ENCODE measurements at places on chromosomes 1 and 21.

GRCh38 chr1:27868556-27868931 is 3.8 kb upstream of the THEMIS2 start:
- DNase-seq: no peak

- no peak for DNase-seq
Measured at GRCh38 chr1:69527273-69527672, 40.4 kb upstream of the LRRC7 start.

DNA sequence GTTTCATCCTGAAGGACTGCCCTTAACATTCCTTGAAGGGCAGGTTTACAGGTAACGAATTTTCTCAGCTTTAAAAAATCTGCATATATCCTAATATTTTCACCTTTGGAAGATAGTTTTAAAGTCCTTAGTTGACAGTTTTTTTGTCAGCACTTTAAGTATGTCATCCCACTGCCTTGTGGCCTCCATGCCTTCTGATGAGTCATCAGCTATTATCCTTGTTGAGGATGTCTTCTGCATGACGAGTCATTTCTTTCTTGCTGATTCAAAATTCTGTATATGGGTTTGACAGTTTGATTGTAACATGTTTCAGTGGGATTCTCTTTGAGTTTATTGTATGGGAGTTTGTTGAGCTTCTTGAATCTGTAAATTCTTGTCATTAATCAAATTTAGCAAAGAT is 500.6 kb downstream of the DISC1 start:
- no peak for DNase-seq

- DNase-seq: no peak
Measured at GRCh38 chr1:31425301-31426081, 12.5 kb downstream of the SERINC2 start.

- DNase-seq: no peak
Measured at GRCh38 chr21:44720170-44720569, 8.8 kb upstream of the TSPEAR start.

DNA sequence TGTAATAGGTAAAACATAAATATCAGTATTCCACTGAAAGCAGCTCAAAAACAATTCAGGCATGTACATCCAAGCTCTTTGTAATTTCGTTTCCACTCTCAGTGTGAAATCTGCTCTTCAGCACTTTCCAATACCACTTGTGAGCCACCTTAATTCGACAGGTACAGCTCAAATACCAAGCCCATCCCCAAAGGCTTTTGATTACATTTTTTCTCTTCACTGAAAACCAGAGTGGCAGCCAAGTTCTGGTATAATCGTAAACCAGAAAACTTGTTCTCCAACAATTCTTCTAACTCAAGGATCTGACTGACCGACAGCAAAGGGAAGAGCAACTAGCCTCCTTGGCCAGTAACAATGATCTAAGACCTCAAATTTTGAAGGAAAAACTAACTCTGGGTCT is 36.8 kb downstream of the FBXO42 start:
- DNase-seq: no peak

DNA sequence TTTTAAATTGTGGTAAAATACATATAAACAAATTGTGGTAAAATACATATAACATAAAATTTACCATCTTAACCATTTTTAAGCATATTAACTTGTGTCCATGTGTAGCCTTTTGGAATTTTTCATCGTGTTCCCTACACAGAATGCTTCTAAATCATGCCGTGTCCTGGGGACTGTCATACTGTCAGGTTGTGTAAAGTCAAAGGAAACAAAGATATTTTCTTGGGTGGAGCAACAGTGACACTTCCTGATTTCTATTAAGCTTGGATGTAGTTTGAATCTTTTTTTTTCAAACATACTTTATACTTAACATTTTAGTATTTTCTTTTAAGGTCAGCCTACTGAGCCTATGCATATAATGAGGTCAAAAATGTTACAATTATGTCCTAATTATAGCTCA is 32.3 kb downstream of the DOP1B start:
- no peak for DNase-seq

GRCh38 chr1:21634806-21635535 is 34.2 kb downstream of the RAP1GAP start:
- no peak for DNase-seq

DNA sequence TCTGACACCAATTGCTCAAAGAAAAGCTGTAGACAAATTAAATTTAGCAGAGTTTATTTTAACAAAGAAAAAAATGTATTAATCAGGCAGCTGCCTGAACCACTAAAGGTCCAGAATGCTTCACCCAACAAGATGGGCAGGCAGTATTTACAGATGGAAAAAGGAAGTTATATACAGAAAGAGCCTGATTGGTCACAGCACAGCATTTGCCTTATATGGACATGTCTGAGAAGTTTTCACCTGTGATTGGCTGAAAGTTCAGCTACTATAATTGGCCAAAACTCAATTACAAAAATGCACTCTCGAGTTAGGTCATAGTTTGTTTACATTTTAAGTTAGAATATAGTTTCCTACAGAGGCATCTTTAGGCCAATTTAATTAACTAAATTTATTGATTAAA is 15.1 kb upstream of the FMO1 start:
- DNase-seq: no peak

DNA sequence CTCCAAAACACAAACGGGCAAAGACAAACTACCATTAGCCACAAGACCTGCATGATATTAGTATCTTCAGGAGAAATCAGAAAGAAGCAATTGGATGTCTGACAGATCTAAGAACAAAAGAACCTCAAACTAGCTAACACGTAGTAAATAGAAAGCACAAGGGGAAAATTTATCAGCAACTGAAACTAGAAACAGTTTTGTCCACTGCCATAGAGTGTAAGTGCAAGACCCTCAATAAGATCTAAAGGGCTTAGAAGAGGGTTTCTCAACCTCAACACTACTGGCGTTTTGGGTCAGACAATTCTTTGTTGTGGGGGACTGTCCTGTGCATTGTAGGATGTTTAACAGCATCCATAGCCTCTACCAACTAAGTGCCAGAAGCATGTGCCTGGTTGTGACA is 54.0 kb downstream of the KLHL20 start:
- no peak for DNase-seq

DNA sequence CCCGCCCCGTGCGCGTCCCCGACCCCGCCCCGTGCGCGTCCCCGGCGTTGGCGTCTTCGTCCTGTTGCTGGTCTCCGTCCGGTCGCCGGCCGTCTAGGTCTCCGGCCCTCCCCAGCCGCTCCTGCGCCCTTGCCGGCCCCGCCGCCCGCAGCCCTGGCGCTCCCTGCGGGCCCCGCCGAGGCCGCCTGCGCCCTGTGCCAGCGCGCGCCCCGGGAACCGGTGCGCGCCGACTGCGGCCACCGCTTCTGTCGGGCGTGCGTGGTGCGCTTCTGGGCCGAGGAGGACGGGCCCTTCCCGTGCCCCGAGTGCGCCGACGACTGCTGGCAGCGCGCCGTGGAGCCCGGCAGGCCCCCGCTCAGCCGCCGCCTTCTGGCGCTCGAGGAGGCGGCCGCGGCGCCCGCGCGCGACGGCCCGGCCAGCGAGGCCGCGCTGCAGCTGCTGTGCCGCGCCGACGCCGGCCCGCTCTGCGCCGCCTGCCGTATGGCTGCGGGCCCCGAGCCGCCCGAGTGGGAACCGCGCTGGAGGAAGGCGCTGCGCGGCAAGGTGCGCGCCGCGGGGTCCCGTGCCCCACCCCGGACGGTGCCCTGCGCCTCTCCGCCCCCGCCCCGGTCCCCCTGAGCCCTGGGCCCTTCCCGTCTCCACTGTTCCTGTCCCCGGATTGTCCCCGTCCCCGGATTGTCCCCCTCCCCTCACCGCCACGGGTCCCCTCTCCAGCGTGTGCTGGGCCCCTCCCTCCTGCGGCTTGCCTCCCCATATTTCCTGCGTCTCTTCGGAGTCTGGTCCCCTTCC is at the start of gene RNF187:
TSS of gene RNF187 (plus strand) at position 47 of the 789 bp plus-strand sequence.
- DNase-seq: no peak

- DNase-seq: no peak
Measured at GRCh38 chr1:103177108-103177775, 68.9 kb upstream of the COL11A1 start.

DNA sequence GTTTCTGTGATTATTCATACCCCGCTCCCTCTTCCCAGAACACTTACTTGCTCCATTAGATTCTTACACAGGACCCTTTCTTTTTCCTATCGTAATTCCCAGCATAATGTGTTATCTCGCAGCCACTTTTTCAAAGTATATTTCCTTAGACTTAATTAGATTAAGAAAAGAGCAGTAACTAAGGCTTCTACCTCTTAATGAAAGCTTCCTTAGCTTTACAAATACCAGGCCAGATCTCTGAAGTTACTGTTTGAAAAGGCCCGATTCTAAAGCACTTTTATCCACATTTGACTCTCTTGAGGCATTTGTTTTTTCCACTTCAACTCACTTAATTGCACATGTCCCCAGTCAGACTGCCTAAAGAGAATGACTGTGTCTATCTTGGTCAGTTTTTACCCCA is 1264.3 kb upstream of the ADGRL2 start:
- DNase-seq: no peak

GRCh38 chr1:226575739-226576378 is 27.3 kb downstream of the STUM start:
- no peak for DNase-seq

DNA sequence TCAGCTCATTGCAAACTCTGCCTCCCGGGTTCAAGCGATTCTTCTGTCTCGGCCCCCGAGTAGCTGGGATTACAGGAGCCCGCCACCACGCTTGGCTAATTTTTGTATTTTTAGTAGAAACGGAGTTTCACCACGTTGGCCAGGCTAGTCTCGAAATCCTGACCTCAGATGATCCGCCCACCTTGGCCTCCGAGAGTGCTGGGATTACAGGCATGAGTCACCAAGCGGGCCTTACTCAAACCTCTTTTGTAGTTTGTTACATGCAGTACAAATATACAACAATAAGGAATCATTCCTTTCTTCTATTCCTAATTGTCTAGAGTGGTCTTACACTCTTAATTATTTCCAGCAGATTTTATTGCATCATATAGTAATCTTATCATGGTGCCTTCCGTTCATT is 16.6 kb downstream of the SPATA17 start:
- no peak for DNase-seq

DNA sequence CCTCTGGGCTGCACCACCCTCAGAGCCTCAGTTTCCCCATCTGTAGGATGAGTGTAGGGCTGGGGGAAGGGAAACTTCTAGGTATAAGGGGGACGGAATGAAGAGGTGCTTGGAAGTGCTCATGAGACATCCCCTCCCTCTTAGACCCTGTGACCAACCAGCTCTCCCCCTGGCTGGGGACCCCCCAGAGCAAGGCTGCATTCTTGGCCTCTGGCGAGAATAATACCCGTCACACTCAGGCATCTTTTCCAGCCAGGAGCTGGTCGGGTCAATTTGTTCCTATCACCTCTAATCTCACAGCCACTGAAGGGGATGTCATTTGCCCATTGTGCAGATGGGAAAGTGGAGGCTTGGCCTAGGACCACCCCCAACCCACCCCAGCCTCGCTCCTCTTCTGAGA is 443.0 kb downstream of the PTPRU start:
- no peak for DNase-seq

DNA sequence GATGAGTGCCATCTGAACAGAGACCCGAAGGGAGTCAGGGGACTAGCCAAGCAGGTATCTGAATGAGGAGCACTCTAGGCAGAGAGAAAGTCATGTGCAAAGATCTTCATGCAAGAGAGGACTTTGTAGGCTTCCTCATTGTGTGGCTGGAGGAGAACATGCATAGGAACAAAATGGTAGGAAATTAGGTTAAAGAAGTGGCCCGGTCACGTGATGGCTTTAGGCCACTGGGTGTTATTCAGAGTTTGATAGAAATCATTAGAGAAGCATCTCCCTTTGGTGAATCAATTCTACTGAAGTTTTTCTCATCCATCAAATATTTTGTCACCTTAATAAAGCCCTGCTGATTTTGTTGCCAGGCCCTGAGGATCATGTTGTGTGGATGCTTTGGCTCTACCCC is 45.8 kb upstream of the KCTD3 start:
- DNase-seq: no peak

DNA sequence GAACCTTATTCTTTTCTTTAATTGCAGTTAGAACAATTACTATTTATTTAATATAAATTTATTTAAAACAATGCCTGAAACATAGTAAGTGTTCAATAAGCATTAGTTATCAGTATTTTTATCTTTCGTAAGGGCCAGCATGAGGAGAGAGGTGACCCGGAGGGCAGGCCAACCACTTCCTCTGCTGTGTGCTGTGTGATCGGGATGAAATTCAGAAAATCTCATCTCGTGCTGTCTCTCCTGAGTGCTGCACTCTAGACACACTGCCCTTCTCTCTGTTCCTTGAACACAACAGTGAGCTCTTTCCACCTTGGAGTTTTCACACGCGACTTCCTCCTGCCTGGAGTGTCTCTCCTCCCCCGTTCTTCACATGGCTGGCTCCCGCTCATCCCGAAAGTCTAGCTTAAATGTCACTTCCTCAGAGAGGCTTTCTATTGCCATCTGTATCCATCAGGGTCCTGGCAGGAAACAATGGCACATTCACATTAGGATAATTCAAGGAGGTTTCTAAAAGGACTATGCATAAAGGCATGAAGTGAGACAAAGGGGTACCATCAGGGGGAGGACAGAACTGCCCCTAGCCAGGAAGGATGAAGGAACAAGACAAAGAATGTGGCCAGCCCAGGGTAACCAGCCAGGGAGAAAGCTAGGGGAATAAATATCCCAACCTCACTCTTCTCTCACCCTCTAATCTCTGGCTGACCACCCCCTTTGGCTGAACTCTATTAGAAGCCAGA is 142.6 kb upstream of the GJB5 start:
- DNase-seq: no peak

DNA sequence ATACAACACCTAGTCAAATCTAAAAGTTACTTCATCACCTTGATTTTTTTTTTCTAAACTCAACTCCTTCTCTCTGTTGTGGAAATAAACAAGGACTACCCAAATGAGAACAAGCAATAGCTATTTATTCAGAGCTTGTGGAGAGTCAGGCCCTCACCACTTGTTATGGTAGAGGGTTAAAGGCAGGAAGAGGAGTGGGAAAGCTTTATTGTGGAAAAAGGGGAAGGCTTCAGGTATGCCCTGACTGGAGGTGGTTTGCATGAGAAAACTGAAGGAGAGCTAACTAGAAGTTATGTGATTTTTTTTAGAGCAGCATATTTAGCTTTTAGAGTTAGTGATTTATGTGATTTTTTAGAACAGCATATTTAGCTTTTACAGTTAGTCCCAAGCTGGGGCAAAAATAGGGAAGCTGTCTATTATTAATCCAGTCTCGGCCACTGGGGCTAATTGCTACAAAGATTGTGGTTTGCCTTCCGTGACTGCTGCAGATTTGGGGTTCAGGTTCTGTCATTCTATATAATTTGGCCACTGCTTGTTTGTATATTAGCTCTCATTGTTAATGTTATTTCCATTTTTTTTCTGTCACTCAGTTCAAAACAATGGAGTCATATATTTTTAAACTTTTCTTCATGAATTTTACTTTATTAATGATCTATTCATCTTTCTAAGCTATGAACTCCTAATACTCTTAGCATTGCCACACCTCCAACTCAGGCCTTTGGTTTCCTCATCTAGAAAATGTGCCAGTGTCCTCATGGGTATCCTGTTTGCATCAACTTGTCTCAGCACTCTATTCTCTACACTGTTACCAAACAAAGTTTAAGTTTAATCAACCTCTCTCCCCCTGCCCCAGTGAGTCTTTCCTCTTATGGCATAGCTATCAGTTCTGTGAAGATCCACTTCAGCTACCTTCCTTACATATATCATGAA is 713.0 kb downstream of the BRINP3 start:
- DNase-seq: no peak
